HS-5 (cell line): ENCODE measurements at places on chromosomes 6 and 20.
A peak's percentile ranks its signal among the peaks of the same experiment; 100 is the strongest.

DNA sequence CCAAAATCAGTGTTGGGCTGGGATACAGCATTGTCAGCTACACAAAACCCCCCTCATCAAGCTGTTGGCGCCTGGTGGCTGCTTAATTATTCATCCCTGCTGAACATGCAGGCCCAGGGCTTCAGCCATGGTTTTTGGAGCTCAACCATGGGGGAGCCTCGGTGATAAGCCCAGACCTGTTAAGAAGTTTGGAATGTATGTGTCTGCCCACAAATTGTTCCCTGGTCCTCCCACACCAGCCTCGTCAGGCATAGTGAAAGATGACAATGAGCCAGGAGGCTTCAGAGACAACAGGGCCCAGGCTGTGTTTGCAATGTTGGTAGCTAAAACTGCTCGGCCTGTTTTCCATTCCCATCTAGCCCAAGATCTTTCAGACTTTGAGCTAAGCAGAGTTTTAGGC lies 34.8 kb upstream of the SIRPA start:
- DNase-seq, result peak; percentile 35

- no peak for DNase-seq
Observed at GRCh38 chr6:109383438-109383940, 1.2 kb upstream of the CD164 start.

DNA sequence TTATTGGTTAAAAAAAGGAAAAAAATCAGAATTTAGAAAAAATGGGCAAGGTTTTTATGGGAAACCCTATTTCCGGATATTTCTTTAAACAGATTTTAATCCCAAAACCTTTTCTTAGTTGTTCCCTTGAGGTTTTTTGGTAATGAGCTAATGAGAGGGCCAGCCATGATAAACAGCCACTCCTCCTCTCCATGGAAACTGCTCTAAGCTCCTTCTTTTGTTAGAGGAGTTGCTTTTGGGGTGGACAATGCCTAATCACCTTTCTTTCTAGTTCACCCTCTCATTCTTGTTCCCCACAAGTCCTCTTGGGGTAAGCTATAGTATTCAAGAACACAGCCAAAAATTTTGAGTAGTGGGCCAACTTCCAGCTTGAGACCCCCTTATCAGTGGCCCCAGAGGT lies 105.0 kb upstream of the FAM184A start:
- no peak for DNase-seq

GRCh38 chr20:54227241-54227640 lies 19.4 kb downstream of the PFDN4 start:
- DNase-seq, result no peak

- DNase-seq, result no peak
Observed at GRCh38 chr6:90758741-90759140, 171.9 kb upstream of the MAP3K7 start.

DNA sequence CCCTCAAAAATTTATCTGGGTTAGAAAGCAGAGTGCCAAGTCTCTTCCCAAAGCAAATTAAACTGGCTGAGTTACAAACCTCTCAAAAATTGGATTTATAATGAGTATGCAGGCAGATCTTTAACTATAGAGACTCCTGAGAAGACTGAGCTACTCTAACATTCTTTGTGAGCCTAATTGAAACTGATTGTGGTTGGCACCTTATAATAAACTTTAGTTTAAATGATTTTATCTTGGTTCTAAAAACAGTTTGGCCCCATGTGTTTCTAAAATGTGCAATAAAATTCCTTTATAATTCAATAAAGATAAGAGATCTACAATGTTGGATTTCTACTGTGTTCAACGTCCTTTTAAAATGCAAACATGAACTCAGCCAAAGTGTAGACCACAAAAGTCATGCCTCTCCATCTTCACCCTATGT lies 480.2 kb upstream of the RNF217 start:
- DNase-seq, result no peak

DNA sequence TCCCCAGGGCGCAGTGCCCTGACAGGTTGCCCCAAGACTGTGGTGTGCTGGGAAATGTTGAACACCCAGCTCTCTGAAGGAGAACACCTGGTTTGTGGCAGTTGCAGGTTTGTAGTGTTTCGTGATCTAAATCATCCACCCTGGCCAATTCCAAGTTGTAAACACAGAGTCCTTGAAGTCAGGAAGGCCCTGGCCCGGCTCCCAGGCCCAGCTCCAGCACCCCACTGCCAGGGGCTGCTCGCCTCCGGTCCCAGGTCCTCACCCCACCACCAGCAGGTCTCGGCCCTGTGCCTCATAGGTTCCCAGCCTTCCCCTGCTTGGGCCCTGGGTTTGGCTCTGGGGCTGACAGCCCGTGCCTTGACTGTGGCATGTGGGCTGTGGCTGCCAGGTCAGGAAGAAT lies 121.4 kb upstream of the MLN start:
- no peak for DNase-seq

- DNase-seq, result no peak
Observed at GRCh38 chr20:42734660-42735368, 454.9 kb downstream of the PTPRT start.

GRCh38 chr6:38353310-38354036 lies 286.3 kb downstream of the BTBD9 start:
- DNase-seq, result no peak

- peak; percentile 19 for DNase-seq
Observed at GRCh38 chr6:41021832-41022231, 17.2 kb downstream of the UNC5CL start.

GRCh38 chr6:121664158-121664557 lies 228.7 kb downstream of the GJA1 start:
- no peak for DNase-seq

DNA sequence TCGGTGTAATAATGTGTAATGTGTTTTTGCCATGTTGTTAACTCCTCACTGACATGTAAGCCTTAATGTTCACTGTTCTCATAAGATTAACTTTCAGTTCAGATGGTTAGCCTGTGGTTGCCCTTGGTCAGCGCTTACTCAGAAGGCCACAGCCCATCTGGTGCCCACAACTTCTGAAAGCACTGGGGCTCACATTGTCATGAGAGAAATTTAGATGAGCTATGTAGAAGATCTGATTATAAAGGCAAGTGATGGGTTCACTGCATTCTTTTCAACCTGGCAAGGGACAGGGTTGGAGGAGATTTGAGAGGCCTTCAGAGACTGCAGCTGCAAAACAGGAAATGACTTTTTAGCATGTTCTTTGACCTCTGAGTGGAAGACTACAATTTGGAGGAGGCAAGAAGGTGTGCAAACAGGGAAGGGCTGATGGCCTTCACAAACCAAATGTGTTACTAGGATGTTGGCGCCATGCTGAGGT lies 242.3 kb upstream of the SUPT3H start:
- DNase-seq, result no peak

DNA sequence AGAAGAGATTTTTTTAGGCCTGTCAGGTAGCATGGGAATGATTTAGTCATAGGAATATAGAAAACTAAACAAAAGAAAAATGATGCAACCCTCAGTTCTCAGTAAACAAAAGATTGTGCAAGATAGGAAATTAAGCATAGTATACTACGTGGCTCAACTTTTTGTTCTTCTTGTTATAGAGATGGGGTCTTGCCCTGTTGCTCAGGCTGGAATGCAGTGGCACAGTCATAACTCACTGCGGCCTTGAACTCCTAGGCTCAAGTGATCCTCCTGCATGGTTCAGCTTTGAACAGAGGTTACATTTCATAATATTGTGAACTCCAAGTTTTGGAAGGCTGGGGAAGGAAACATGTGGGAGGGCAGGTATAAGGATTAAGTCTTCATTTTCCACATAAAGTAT lies 28.5 kb downstream of the SLX4IP start:
- DNase-seq, result no peak

DNA sequence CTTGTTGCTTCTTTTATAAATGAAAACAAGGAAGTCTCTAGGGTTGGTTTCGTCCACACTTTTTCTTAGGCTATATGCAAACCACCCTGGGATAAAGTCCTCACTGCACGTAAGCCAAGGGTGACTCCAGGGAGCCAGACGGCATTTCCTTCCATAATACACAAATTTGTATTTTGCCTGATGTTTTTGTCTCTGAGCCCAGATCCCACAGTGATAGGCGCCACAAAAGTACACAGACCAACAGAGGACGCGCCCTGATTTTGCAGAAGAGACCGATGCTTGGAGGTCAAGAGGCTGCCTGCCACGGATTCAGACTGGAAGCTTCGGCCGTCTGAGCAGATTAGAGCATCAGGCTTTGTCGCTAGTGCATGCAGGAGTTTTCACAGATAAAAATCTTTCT lies 22.8 kb downstream of the FOXQ1 start:
- DNase-seq, result no peak

GRCh38 chr6:122405417-122405816 lies 6.0 kb downstream of the HSF2 start:
- DNase-seq, result no peak

- peak; percentile 49 for DNase-seq
Observed at GRCh38 chr6:21596949-21597682, 3.6 kb downstream of the SOX4 start.

DNA sequence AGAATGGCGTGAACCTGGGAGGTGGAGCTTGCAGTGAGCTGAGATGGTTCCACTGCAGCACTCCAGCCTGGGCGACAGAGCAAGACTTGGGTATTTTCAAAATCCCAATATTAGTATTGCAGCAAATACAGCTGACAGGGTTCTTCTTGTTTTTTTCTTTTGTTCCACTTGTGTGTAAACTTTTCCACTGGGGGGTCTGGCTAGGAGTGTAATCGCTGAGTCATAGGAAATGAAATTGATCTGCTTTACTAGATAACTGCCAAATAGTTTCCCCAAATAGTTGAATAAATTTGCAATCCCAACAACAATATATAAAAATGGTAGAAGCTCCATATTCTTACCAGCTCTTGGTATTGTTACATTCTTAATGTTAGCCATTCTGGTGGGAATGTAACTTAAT lies 526.0 kb upstream of the SOX4 start:
- DNase-seq, result no peak

DNA sequence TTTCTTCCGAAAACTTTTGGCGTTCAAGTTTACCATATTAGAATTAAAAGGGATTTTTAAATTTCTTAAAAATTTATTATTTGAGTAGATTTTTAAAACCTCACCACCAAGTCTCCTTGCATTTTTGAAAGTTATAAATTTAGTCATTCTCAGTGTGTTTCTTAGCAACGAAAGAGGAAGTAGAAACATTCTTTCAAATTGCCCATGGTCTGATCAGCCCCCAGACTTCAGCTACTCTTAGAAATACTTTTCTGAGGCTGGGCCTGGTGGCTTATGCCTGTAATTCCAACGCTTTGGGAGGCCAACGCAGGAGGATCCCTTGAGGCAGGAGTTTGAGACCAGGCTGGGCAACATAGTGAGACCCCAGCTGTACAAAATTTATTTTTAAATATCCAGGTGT lies 15.1 kb upstream of the RTF2 start:
- no peak for DNase-seq

DNA sequence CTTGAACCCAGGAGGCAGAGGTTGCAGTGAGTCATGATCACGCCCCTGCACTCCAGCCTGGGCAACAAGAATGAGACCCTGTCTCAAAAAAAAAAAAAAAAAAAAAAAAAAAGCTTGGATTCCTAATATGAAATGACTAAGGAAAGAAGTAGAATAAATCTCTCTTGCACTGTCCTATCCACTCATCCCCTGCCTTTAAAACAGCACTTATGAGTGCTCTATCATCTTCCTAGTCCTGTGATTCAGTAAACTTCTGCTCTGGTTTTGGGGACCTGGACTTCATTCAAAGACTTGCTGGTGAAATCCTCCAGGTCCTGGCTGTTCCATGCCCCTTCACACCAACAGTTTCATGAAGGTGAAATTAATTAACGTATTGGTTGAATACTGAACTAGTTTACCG lies 29.6 kb downstream of the TNFAIP3 start:
- DNase-seq, result no peak

- no peak for DNase-seq
Observed at GRCh38 chr6:143323729-143324470, 126.6 kb downstream of the ADAT2 start.

GRCh38 chr6:29653452-29654038 lies 3.3 kb upstream of the MOG start:
- DNase-seq, result no peak

DNA sequence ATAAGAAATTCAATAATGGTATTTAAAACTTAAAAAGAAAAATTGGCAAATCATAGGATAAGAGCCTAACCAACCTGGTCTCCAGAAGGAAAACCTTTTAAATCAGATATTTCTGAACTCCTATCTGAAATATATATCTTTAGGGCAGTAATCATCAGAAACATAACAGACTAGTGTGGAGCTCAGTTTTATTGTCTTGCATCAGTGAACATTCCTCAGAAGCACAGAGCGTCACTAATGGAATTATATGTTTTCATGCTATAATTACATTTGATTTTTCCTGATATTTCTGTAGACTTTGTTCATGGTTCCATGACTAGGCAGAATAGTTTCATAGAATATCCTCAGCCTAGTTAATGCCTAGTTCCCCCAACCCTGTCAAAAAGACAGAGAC lies 262.2 kb downstream of the EYA4 start:
- no peak for DNase-seq

DNA sequence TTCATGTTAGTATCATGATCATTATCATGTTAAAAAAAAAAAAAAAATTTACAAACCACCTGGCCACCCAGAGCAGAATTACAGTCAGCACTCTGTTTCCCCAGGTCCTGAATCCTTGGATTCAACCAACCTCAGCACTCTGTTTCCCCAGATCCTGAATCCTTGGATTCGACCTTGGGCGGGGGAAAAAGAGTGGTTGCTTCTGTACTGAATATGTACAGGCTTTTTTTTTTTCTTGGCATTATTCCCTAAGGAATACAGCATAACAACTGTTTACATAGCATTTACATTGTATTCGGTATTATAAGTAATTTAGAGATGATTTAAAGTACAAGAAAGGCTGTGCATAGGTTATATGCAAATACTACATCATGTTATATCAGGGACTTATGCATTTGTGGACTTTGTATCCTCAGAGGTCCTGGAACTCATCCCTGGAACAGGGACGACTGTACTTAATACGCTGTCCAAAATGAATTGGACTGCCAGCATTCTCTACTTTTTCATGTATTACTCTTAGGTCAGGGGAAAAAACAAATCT lies 31.2 kb downstream of the GCNT2 start:
- no peak for DNase-seq

GRCh38 chr6:68695838-68696237 lies 60.8 kb downstream of the ADGRB3 start:
- DNase-seq, result no peak

- peak; percentile 22 for DNase-seq
Observed at GRCh38 chr6:52317841-52318581, 33.5 kb upstream of the MCM3 start.

DNA sequence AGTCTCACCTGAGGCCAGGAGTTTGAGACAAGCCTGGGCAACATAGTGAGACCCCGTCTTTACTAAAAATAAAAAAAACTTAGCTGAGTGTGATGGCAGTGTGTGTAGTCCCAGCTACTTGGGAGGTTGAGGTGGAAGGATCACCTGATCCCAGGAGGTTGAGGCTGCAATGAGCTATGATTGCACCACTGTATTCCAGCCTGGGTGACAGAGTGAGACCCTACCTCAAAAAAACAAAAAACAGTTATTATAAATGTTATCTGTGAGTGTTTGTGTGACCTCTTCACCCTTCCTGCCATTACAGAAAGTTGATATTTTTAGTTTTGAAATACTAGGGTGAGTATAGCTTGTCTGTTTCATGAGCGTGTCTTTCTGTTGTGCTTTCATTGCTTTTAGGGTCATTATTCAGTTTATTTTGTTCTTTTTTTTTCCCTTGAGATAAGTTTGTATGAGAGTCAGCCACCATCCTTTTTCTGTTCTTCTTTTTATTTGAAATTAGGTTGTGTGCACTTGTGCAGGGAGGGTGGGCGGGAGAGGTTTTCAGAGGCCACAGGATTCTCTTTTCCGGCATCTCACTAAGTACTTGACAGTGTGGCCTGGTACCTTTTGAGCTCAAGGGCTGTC lies 26.2 kb downstream of the CDYL start:
- no peak for DNase-seq

GRCh38 chr20:61295682-61296628 lies 43.9 kb downstream of the CDH4 start:
- DNase-seq, result peak; percentile 19
